Stimulated activated CD8-positive, alpha-beta memory T cell treated with anti-CD3 and anti-CD28 coated beads, Interleukin-7, amount 100 ng/mL, for 48 hours (primary cell): ENCODE measurements at places on chromosomes 3 and 15.

DNA sequence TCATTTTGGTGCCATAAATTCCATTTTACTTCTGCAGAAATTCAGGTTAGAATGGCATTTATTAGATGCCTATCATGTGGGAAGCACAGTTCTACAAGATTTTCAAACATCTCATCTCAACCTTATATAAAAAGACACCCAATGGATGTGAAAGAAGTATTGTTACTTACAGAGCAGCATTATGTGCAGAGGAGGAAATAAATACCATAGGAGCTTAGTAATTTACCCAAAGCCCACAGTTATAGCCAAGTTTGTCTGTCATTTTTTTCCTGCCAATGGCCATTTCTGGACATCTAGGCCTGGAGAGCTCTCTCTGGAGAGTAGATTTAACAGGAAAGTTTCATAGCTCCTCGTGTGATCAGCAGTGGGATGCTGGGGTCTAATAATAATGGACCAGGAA, 659.4 kb upstream of the NAALADL2 start:
- DNase-seq = no peak

DNA sequence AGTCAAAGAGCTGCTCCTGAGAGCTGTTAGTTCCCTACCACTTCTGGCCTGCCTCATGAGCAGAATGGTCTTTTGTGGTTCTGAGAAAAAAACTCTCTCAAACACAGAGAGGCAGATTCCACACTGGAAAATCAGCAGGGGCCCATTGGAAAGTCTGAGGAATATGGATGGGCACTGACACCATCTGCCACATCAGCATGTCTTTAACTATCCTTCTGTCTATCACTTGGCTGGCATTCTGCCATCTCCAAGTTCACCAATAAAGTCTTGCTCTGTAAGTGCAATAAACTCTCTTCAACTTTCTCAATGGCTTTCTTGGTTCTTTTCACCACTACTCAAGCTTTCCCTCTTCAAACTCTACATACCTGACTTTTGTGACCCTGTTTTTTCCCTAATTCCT, 101.3 kb upstream of the GALNT15 start:
- DNase-seq = no peak

GRCh38 chr3:146523531-146523930, 20.9 kb downstream of the PLSCR1 start:
- DNase-seq = no peak

- no peak for DNase-seq
Observed at GRCh38 chr3:188698436-188698835, 473.3 kb upstream of the TPRG1 start.

- DNase-seq = no peak
Observed at GRCh38 chr15:100847194-100847593, 32.4 kb upstream of the ALDH1A3 start.

DNA sequence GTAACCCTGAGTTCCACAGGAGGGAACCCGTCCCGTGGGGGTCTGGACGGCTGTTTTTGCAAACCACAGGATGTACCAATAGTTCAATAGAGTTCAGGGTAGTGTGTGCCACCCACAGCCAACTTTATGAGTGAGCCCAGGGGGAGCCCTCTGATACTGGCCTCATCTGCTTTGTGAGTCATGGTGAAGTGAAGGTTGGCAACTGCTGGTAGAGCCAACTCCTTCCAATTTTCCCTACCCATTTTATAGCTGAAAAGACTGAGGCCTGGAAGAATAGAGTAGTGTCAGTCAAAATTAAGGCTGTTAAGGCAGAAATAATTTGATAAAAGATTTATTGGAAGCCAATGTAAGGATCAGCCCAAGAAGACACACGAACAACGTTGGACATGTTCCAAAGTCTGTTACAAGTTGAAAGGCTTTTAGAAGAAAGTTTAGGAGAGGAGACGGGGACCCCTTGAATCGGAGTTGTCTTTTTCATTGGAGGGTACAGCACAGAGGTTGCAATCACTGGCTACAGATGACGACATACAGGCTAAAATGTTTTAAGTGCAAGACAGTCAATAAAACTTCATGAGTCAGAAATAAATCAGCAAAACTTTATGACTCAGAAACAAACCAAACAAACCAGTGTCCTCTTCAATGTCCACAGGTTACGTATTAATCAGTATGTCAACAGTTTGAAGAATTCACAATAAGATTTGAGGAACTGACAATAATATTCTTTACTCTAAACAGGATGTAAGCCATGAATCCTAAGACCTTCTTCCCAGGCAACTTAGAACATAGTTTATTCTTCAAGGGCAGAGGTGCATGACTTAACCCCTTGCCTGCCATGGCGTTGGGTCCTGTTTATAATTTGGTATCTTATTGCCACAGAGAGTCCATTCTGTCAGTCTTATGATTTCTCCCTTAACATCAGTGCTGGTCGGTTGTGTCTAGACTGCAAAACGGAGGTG, 62.9 kb upstream of the NR2E3 start:
- DNase-seq = no peak

GRCh38 chr3:172102123-172102882, 62.9 kb downstream of the FNDC3B start:
- DNase-seq = no peak

DNA sequence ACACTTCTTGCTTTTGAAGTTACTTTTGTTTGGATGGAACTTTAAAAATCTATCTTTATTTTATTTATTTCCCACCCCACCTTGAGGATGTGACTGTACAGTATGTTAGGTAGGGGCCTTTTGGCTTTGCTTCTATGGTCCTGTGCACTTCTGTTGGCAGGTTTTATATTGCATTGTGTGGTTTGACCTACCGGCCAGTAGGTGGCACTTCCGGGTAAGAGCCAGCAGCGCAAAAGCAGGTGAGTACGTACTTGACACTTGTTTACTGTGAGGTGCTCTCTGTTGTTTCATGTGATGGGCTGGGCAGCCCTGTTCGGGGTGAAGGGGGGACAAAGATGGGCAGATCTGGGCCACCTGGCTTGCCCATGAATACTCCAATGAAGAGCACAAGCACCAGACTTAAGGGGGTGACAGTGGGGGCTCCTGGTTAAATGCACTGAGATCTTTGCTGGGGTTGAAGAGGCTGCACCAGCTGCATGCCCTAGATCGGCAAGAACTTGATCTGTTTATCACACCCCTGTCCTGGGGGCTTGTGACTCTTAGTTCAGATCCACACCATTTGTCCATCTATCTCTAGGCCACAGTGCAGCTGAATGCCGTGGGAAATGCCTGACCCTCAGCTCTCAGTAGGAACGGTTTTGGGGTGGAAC, 131.6 kb downstream of the NLGN1 start:
- DNase-seq = no peak

DNA sequence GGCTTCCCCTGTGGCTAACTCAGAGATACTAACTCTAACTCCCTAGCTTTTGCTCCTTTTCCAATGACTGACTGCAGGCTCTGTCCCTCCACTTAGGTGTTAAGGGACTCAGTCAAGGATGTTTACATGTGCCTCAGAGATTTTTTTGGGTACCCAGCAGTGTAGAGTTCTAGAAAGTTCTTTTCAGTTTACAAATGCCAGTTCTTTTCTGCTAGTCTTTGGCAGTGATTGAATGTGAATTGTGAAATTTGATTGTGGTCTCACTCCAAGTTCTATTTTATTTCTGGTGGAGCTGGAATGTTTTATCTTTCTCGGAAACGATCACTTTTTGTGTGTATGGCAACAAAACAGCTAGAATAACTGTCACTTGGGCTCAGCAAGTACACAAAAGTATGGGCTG, 60.6 kb downstream of the IL1RAP start:
- no peak for DNase-seq

GRCh38 chr3:7439101-7439680, 578.3 kb downstream of the GRM7 start:
- DNase-seq = no peak

GRCh38 chr3:12154151-12154550, 4.6 kb downstream of the TIMP4 start:
- no peak for DNase-seq

- DNase-seq = no peak
Observed at GRCh38 chr3:143358155-143358792, 238.7 kb downstream of the CHST2 start.

- no peak for DNase-seq
Observed at GRCh38 chr15:50925281-50925680, 16.8 kb downstream of the AP4E1 start.

DNA sequence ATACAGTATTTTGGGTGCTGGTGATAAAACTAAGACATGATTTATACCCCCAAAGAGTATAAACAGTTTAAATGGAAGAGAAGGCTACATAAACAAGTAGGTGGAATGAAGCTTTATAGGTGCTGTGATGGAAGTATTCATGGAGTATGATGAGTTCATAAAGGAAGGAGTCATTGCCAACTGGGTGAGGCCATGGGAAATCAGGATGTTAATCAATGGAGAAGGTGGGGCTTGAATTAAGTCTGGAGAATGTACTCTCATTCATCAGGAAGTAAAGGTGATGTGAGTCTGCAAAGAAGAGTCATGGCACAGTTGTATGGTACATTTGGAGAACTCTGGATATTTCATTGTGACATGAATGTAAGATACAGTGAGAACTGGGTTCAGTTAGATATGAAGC, 147.5 kb upstream of the MME start:
- no peak for DNase-seq

- DNase-seq = no peak
Observed at GRCh38 chr3:85041562-85042055, 82.8 kb downstream of the CADM2 start.

DNA sequence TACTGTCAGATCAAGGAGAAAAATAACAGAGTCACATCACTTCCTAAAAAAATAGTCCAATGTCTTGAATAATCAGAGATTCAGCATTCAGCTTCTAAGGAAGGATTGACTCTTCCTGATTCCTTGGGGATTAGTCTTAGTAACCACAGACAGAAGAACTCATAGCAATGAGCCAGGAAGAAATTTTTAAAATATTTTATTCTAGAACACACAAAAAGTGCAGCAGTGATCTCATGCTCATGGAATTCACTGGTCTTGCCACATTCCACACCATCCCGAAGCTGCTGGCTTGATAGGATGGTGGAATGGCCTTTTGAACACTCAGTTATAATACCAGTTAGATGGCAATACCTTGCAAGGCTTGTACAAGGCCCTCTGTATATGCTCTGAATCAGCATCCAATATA, 43.0 kb upstream of the ABI3BP start:
- no peak for DNase-seq

GRCh38 chr3:15887261-15887660, 89.5 kb upstream of the ANKRD28 start:
- DNase-seq = no peak

GRCh38 chr3:149686996-149687395, 29.2 kb upstream of the WWTR1 start:
- DNase-seq = no peak

DNA sequence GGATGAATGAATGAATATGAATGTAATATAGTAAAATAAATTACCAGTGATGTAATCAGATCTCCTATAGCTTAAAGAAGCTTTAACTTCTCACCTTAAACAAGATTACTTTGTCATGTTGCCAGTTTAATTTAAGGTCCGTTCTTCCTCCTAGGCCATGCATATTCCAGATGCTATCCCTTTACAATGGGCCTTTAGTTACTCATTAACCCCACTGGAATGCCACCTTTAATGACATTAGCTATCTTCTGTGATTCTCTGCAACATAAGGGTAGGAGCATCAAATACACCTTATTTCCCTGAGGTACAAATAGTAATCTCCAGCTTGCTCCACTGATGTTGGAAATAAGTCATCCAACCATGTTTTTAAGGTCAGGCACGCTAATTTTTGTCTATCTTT, 63.0 kb upstream of the TIMP4 start:
- no peak for DNase-seq

GRCh38 chr3:152322756-152323155, 54.0 kb downstream of the MBNL1 start:
- no peak for DNase-seq

- no peak for DNase-seq
Observed at GRCh38 chr15:89038146-89038545, 50.1 kb upstream of the ABHD2 start.

GRCh38 chr15:43406808-43407207, 35.9 kb downstream of the TUBGCP4 start:
- no peak for DNase-seq

DNA sequence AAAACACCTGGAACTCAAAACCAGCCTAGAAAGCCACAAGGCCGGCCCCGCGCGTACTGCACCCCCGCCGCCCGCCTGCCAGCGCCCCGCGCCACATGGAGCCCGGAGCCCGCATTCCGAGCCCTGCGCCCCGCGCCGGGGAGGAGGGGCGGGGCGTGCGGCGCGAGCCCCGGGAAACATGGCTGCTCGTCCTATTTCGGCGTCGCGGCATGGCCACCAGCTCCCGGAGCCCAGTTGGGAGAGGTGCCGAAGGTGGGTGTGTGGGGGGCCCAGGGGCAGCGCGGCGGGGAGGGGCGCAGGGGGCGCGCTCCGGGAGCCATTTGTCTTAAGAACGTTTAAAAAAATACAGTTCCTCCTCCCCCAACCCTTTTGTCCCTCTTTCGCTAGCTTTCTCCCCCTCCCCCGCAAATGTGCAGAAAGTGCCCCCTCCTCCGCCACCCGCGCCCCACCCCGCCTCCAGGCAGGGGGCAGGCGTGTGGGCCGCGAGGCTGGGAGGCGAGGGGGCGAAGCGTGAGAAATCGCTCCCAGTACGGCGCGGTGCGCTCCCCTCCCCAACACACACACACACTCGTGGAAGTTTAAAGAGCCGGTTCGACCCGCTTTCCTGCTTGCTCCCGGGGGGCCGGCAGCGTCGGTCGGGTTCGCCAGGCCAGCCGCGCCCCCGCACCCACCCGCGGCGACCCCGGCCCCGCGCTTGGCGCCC, 2.5 kb downstream of the ANP32A start:
- DNase-seq = peak; percentile 47

DNA sequence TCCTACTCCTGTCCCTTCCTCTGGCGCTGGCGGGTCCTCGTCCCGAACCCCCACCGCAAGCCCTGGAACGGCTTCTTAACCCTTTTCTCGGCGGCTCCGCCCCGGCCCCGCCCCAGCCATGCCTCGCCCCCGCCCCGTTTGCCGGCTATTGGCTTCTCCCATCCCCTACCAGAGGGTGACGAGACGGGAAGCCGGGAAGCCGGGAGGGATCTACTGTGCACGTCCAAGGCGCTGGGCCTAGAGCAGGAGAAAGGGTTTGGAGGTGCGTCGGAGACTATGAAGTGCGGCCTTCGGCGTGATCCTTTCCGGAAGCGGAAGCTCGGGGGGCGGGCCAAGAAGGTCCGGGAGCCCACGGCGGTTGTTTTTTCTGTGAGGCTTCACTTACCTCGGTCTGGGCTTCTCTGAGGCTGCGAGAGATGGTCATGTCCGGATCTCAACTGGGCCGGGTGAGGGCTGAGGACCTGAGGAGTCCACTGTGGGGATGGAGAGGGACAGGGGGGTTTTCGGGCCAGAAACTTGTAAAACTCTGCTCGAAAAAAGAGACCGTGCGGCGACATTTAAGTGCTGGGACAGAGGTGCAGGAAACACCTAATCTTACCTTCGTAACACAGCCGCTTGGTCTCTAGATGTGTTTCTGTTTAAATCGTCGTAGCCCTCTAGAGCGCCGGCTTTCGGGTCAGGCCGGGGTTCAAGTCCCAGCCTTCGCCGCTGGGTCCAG, 21.4 kb downstream of the ROPN1B start:
- DNase-seq = peak; percentile 62

DNA sequence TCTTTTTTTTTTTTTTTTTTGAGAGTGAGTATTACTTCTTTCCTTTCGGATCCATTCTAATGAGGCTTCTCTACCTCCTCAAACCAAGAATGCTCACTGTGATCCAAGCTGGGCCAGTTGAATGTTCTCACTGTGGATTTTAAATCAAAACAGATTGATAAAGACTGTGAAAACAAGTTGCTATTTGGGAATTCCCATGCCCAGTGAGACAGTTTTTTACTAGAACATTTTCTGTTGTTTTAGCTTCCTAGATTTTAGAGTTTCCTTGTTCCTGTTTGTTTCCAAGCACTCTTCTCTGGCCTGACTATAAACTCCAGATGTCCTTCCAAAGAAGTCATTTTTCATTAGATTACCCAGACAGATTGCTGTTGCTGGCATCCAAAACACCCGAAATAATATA, 60.1 kb upstream of the GALNT15 start:
- DNase-seq = no peak
